ENCODE measurements at places on chromosomes 3 and 15.

GRCh38 chr15:34355241-34355640 is 11.8 kb downstream of the LPCAT4 start:
- DNase-seq: no peak

GRCh38 chr3:86653661-86654205 is 337.2 kb downstream of the VGLL3 start:
- no peak for DNase-seq

- no peak for DNase-seq
Measured at GRCh38 chr15:96333131-96334016, 2.9 kb downstream of the NR2F2 start.

GRCh38 chr15:33068511-33068990 is 126.0 kb downstream of the FMN1 start:
- DNase-seq: no peak

DNA sequence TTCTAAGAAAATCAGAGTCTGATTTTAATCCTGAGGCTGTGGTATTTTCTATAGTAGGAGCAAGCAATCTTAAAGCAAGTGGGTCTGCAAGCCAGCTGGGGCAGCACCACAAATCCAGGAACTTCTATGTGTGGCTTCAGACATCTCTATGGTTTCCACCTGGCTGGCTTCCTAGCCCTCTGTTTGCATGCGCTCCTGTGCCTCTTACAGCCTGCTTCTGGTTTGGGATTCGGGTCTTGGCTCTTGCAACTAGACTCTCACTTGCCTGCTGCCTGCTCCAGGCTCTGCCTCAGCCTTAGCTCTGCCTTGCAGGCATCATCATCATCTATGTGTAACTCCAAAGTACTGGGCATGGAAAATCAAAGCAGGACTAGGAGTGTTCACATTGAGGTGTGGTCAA is 43.4 kb downstream of the MINDY4B start:
- DNase-seq: no peak

DNA sequence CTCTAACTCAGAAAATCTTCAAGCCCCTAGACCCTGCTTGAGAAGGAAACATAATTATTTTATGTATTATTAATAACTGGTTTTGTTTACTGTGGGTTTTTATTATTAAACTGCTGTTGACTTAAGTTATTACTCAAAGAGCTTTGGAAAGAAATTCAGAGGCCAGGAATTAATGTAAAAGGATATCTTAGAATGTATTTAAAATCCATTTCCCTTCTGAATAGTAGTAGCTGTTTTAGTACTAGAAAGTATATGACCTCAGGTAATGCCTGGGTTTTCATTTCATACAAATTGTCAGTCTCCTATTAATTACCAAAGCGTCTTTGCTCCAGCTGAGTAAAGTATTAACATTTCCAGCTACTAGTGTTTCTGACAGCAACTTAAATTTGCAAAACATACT is 223.1 kb downstream of the ITPR1 start:
- no peak for DNase-seq

- DNase-seq: no peak
Measured at GRCh38 chr15:25329696-25330095, 109.1 kb downstream of the UBE3A start.

DNA sequence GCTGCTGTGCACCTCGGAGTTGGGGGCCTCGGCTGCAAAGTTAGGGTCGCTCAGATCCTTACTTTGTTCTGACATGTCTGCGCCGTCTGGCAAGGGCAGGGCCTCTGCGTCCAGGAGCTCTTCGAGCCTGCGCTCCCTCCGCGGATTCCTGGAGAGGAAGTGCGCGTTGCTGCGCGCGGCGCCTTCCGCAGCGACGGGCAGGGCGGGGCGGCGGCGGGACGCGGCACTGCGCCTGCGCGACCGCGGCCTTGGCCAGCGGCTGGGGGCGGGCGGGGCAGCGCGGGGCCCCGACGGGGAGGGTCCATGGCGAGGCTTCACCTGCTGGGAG is at the start of gene NDN:
Gene NDN (minus strand): TSS at position 163 of the 328 bp plus-strand sequence. CDS start 88 bp downstream, at position 75.
- no peak for DNase-seq

DNA sequence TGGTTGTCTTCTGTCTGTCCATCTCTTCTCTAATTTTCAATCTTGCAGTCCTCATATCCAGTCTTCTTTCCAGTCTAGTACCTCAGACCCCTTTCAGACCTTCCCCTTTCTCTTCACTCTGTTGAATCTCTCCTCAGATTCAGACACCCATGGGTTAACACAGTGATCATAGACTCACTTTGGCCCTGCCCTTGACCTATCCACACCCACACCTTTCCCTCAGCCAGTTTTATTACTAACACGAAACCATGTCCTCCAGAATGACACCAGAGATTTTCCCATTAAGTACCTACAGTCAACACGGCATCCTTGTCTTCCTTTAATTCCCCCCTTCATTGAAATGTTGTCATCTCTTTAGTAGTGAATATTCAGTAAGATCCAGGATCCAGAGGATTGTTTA is 74.5 kb upstream of the UBE2E2 start:
- no peak for DNase-seq

DNA sequence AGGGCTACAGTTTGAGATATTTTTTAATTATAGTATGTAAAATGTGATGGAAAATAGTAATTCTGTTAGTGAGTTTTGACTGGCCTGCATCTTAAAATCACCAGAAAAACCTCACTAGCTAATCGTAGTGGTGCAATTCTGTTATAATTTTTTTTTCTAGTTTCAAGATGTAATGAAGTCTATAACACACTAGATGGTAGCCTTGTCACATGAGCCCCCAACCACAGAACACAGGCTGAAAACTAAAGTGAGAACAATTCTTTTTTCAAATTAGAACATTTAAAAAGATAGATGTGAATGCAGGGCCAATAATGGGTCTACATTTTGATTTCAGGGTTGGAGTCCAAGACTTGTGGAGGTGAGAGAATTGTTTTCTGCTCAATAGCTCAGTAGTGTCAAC is 83.3 kb upstream of the KCNH8 start:
- no peak for DNase-seq

DNA sequence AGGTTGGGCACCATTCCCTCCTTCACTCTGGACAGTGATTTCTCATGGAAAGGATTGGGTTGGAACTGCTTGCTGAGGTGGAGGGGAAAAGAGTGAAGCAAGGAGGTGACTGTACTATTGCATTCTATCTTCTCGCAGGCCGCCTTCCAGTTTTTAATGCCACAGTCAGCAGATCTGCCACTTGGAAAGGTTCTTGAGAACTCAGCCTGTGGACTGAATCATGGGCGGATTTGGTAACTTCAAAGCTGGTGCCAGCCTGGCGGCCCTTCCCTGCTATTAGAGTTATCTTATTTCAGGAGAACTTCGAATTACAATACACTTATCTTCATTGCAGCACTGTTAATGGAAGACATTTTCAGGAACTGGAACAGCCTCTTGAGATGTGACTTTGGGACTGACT is 23.1 kb upstream of the SLC28A2 start:
- no peak for DNase-seq

DNA sequence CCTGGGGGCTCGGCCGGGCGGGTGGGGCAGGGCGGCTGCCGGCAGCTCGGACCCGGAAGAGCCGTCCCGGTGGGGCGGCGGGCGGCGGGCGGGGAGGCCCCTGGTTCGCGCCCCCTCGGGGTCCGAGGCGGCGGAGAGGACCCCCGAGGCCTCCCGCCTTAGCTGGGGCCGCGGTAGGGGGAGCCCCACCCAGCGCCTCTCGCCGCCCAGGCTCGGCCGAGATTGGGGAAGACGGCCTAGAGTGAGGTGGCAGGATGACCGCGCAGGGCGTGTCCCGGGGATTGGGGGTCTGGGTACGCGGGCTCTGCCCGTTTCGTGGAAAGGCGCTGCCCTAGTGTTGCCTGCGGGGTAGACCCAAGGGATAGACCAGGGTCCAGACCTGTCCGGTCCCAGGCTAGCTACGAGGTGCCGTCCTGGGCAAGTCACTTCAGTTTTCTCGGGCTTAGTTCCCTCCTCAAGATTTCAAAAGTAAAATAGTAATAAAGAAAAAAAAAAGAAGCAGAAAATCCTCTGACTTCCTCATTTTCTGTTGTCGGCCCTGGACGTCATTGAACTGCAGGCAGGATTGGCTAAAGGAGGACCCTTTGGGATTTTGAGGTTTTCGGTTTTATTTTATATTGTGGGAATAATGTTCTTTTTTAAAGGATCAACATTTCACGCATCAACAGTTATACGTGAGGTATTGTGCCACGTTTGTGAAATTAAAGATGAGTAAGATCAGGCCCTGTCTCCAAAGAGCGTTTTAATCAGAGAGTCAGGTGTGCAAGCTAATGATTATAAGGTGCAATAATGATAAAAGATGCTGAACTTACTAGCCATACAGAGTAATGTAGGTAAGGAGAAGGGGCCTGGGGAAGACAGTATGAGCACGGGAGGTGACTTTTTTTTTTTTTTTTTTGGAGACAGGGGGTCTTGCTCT is 679 bp downstream of the IQGAP1 start:
- DNase-seq: no peak

- no peak for DNase-seq
Measured at GRCh38 chr3:140469491-140469890, 208.4 kb upstream of the TRIM42 start.

- DNase-seq: no peak
Measured at GRCh38 chr3:124919756-124920155, 14.8 kb downstream of the MUC13 start.

- no peak for DNase-seq
Measured at GRCh38 chr3:112778353-112778948, 68.2 kb downstream of the CD200R1L start.

DNA sequence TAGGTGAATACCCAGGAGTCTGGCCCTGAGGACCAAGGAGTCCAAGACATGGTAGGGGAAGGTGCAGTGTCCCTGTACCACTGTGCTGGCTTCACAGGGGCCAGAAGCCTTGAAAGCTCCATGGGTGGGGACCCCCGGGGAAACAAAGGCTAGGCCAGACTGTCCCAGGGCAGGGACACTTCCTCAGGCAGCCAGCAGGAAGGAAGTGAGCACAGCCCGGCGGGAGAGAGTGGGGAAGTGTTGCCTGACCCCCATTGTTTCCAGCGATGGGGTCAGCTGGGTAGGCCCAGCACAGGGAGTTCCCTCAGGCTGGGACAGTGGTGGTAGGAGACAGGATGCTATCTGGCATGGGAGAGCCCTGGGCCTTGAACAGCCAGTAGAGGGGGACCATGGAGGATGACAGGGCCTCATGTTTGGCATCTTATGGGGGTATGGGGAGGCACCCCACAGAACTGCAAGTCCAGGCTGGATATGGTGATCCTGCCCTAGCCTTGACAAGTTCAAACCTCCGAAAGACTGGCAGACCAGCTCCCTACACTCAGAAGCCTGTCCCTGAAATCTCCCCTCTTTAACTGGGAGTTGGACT is 1.2 kb upstream of the HYAL2 start:
- DNase-seq: no peak

DNA sequence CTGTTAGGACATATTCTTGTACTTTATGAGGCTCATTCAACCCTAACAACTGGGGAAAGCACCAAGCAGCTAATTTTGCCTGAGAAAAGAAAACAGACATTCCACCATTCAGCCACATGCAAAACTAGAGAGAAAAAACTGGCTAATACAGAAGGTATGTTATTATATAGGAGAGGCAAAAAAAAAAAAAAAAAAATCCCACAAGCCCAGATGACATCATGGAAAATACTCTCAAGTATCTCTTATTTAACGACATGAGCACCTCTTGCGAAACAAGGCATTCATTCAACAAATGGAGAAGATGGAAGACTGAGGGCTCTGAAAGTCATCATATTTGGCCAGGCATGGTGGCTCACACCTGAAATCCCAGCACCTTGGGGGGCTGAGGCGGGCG is 61.5 kb downstream of the PRICKLE2 start:
- DNase-seq: no peak

DNA sequence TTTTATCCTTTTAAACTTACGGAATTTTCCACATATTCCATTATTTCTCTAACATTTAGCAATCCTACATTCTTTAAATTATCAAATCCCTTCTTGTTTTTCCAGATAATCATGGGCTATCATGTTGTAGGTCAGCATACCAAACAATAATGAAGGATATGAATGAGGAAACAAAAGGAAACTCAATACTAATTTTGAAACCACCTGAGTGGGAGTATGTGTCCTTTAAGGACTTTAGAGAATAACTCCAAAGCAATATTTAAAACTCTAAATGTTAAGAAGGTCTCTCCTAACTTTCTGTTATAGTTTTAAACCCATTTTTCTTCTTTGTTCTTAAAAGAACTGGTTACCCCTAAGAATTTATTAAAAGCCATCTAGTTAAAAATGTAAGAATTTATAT is 43.0 kb downstream of the TP53BP1 start:
- DNase-seq: no peak

- no peak for DNase-seq
Measured at GRCh38 chr3:127628788-127629466, at the start of gene PODXL2. Gene PODXL2, plus strand, starts transcription at chr3:127629185. Its CDS starts 35 bp downstream, at chr3:127629220.
